GDM1 (cell line): ENCODE measurements at places on chromosomes 3 and 15.

DNA sequence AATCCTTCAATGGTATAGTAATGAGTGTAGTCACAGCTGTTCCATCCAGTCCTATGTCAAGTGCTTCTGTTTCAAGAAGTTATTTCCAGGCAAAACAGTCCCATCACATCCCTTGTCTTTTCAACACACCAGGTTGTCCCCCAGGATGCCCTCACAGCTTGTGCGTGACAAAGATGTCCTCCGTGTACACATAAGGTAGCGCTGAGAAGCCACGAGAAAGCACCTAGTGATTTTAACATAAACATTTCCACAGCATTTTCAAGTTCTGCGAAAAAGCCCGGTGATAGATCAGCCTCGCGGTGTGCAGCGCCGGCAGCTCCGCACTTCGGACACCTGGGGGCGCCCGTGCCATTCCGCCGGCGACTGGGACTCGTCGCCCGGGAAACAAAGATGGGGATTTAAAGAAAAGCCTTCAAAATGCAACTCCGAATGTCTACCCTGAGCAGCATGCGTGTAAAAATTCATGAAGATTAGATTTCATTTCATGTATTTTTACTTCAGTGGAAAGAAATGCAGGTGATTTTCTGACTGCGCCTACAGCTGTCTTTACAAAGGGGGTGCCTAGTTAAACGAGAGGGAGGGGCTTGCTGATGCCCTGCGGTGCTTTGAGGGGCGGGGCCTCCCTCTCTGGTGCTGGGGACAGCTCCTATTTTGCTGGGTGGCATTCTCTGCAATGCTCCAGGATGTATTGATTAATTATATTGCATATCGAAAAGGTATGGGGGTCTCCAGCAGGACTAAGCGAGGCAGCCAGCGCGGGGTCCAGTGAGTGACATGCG, 49.9 kb downstream of the KY start:
- DNase-seq = peak; percentile 63

- no peak for DNase-seq
These were observed 49.2 kb downstream of the KATNBL1 start for GRCh38 chr15:34160735-34161134.

- DNase-seq = peak; percentile 62
These were observed 9.7 kb upstream of the EIF1B start for GRCh38 chr3:40299721-40300335.

- peak; percentile 89 for DNase-seq
These were observed 157.3 kb upstream of the SMAD3 start for GRCh38 chr15:66907826-66908743.

GRCh38 chr3:158863247-158863646, 61.4 kb downstream of the MFSD1 start:
- no peak for DNase-seq

DNA sequence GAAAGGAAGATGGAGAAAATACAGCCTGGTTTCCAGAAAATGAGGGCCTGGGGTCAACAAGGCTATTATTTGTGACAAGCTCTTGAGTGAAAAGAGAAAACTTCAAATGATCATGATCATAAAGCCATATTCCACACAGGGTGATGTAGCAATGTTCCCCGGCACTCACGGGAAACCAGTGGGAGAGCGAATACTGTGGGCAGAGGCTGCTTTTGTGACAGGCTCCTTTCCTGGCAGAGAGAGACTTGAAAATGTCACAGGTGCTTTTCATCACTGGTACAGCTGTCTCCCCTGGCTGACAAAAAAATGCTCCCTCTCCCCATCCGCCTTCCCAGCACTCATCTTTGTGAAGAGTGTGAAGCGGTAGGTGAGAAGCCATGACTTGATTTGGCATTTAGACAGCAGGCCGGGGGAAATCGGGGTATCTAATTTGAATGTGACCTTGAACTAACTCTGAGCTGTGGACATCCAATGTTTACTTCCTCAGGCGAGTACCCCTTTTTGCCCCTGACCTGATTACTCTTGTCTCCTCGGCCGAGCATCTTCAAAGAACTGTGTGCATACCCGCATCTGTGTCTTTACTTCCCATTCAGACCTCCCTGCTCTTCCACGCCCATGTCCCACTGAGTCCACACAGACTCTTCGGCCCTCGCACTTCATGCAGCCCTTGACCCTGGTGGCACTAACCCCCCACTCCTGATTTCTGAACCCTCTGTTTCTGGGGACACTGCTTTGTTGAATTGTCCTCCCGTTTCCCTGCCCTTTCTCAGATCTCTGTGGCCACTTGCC, 23.2 kb downstream of the CA12 start:
- DNase-seq = no peak

- peak; percentile 17 for DNase-seq
These were observed 7.0 kb downstream of the CRYGS start for GRCh38 chr3:186536883-186537844.

DNA sequence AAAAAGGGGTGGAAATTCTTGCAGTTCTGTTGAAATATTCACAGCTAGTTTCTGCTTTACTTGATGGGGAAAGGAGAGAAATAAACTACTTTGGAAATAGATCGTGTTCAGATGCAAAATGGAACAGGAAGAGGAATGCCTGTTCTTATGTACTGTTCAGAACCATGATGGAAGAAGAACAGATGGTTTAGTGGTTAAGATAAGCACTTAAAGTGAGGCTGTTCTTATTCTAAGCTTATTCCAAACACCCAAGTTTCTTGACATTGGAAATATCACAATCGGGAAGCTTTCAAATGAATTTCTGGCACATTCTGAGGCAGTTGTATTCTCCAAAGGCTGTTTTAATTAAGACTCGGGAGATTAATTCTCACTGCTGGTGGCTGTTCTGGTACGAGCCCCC, 228.5 kb downstream of the LSAMP start:
- no peak for DNase-seq

DNA sequence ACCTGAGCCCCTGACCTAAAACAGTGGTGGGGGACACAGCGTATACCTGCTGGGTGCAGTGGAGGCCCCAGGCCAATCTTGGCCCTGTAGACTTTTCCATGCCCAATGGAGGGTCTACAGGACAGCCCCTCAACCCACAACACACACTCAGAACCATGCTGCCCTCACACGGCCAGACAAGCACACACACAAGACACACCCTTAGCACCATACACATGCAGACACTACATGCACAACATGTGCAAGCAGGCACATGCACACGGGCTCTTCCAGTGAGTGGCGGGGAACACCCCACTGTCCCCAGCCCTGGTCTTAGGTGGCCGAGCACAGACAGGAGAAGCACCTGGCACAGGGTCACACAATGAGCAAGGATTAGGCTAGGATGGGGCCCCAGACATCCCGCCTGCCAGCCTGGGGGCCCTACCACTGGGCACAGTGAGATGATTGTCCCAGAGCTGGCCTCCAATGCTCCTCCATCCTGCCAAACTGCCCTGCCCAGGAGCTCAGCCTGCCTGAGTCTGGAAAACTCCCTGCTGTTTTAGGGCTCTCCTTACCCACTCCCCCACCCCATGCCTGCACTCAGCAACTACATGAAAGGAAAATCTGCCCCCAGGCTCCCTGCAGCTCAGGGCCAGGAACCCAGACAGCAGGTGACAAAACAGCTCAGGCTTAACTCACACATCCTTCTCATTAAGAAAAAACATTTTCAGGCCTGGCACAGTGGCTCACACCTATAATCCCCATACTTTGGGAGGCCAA, 15.8 kb downstream of the IQSEC1 start:
- no peak for DNase-seq

- peak; percentile 3 for DNase-seq
These were observed 9.5 kb downstream of the COPS2 start for GRCh38 chr15:49145651-49146609.

GRCh38 chr3:194475978-194476377, 10.8 kb downstream of the ATP13A3 start:
- no peak for DNase-seq

DNA sequence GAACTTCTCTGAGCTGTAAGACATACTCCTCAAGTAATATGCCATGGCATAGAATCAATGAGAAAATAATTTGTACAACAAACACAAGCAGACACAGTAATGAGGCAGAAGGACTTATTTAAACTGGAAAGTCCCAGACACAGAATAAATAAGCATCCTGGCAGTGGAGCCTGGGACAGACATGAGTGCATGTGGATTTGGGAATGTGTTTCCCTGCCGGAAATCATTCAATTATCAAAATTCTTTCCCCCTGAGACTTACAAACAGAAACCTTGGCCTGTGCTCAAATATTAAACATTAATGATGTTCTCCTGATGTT, 520.1 kb downstream of the ROBO1 start:
- no peak for DNase-seq

DNA sequence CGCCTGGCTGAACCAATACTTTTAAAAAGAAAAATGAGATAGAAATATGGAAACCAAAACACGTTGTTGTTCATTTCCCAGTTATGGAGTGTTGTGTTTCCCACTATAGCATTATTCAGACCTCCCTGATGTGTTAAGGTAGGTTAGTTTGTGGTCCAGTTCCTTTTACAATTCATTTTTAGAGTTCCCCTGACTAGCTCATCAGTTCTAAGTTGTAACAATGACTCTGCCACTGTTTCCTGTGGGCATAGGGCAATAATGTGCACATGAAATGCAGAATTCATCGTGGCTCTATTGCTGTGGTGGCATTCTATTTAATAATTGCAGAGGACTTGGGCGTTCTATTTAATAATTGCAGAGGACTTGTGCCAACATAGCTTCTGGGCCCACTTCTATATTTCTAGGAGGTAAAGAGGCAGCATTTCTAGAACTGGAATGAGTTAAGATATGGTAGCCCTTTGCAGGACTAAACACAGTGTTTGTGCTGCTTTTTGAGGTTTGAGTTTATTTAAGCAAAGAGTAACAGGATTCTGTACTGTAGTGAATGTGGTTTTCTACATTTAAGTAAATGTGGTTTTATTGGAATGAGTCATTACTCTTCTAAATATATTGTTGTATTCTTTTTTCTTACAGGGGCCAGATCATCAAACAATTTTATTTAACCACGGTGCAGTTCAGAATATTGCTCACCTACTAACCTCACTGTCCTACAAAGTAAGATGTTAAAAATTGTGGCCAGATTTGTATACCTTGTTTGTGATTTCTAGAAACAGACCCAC, 47.5 kb downstream of the ARMC8 start:
- no peak for DNase-seq

- no peak for DNase-seq
These were observed 6.5 kb downstream of the ALAS1 start for GRCh38 chr3:52204337-52205073.

DNA sequence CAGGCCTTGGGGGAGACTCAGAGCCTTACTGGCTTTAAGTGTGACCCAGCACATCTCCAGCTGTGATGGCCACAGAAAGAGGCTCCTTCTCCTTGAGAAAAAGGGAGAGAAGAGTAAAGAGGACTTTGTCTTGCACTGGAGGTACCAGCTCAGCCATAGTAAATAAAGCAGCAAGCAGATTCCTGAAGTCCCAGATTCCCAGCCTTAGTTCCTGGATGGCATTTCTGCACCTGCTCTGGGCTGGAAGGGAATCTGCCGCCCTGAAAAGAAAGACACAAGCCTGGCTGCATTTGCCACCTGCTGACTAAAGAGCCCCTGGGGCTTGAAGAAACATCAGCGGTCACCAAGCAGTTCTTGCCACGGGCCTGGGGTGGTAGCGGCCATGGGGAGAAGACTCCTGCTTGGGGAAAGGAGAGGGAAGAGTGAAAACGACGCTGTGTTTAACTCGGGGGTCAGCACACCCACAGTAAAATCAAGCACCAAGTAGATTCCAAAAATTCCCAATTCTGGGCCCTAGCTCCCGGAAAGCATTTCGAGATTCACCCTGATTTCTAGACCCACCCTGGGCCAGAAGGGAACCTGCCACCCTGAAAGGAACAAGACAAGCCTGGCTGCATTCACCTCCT, 24.2 kb upstream of the TNK2 start:
- DNase-seq = no peak

DNA sequence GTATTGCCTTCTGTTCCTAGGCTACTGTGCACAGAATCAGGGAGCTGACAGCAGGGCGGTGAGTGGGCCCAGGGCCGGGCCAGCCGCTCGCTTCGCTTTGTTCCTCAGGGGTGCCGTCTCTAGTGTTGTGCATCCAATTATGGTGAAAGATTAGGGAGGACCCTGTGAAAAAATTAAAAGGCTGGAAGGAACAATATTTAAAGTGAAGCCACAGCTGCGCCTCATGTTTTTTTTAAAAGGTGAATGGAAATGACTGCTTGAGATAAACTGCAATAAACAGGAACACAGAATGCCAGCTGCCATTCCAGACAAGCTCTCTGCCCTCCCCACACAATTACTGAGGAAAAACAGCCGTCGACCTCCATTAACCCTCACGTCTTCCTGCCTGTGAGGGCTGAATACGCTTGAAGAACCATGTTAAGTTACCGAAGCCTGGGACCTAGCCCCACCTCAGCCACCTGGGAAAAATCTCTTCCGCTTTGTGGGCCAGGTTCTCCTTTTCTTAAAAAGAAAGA, 132.0 kb upstream of the IL12A start:
- no peak for DNase-seq

DNA sequence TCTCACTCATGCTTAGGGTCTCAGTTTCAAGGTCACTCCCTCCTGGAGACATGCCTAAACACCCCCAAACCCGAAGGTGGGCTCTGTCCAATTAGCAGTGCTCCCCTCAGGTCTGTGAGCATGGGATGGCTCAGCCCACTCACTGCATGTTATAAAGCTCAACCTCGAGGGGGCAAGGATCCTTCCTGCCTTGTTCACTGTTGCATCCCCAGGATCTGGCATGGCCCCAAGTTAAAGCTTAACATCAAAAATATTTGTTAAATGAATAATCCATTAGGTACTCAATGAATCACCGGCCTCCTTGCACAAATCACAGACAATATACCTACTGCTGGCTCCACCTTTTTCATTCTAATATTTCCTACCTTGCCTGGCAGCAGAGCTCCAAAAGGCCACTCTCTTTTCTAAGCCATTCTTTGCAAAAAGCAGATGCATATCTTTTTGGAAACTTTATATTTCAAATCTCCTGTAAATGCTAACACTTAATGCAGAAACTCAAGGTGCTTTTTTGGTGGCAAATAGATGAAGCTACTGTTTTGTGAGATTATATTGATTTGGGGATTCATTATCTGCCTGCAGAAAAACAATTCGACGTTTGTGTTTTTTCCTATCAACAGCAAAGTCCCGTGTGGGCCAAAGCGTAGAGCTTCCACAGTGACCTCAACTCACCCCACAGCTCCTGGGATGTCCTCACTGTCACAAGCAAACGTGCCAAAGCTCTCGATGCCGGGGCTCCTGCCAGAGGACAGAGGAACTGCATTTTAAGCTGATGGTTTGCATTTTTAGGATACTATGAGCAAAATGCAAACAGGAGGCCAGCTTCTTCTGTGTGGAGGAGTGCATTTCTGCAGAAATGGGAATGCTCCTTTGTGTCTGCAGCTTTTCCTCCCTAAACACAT, 35.4 kb downstream of the PCOLCE2 start:
- DNase-seq = no peak

DNA sequence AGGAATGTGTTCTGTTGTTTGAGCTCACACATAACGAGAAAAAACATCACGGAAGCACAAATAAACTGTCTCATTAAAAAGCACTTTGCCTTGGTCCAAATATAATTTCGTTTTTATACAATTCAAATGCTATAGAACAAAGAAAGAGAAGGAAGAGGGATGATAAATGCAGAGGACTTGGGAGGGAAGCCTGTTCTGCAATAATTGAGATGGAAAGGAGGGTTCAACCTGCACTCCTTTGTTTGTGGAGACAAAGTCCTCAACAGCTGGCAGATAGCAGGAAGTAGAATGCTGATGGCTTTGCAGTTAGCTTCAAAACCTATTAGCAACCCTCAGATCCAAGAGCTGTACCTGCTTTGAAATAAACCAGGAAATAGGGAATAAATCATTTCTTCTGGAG, 1010.8 kb downstream of the FHIT start:
- DNase-seq = no peak
